ENCODE measurements at places on chromosomes 4 and X.

DNA sequence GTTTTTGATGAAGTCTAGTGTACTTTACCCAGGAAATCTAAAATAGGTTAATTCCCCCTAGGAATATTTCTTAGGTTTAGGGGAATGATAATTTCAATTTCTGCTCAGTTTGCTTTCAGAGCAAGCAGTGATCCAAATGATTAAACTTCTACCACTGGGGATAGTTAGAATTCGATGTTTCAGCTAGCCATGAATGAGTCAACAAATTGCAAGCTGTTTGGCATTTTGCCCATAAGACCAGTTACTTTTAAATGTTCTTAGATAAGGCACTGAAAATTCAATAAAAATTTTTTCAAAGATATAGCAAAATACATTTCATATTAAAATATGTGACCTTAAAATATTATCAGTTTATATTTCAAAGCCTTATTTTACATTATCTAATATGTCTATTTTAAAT lies 993.6 kb downstream of the ARAP2 start:
- DNase-seq = no peak

- DNase-seq = no peak
These were observed 1382.9 kb downstream of the FAM133A start for GRCh38 chrX:95056901-95057300.

GRCh38 chrX:40207626-40208025 lies 109.9 kb upstream of the BCOR start:
- no peak for DNase-seq

- DNase-seq = no peak
These were observed 4.4 kb upstream of the C4orf36 start for GRCh38 chr4:86896596-86896995.

GRCh38 chr4:76850010-76850441 lies 47.9 kb downstream of the SOWAHB start:
- no peak for DNase-seq

- DNase-seq = no peak
These were observed 177.7 kb downstream of the RAPGEF2 start for GRCh38 chr4:159280442-159281172.

- DNase-seq = no peak
These were observed 190.7 kb upstream of the FAM241A start for GRCh38 chr4:111954550-111954949.

DNA sequence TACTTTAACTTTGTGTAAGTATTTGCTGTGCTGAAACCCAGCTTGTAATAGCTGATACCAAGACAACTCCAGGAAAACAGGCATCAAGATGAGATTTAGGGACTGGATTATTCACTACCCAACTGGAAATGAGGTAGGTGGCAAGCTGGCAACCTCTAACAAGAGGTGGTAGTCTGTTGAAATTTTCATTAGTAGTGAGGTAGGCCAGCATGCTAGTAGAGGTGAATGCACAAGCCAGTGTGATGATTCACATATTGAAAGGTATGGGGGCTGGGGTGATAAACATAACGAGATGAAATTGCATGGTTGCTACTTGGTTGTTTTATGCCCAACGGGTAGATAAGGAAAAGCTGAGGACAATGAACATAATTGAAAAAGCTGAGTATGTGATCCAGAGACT lies 8.5 kb upstream of the TMPRSS11D start:
- DNase-seq = no peak

DNA sequence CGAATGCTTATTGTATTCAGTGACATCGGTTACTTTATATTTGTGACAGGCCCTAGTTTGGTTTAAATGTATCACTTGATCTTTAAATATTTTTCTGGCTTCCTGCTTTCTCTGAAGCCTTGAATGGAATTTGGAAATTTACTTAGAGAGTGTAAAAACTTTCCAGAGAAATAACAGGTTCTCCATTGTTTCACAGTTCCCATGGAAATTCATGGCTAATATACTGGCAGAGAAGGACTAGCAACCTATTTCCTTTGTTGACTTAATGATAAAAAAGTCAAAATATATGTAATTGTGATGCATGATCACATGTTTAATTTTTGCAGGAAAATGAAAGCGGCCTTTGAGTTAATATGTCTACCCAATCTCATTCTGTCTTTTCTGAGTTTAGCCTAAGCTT lies 13.2 kb downstream of the NEIL3 start:
- DNase-seq = no peak

- DNase-seq = no peak
These were observed 13.0 kb upstream of the TMEM156 start for GRCh38 chr4:39044956-39045826.
